Activated T-helper 1 cell treated with anti-CD3 and anti-CD28 coated beads, Interleukin-12 subunit alpha, Interleukin-12 subunit beta, Interleukin-2, Interleukin-4 antibody, amounts not matched to agents 30 ng/mL and 10 ng/mL and 1 ng/mL, durations not matched to agents 14 hours and 24 hours and 36 hours (primary cell): ENCODE measurements at places on chromosomes 1 and 21. TPM values are rescaled to one million over a fixed set of nuclear protein-coding genes. Genes with fewer than 3 reads are reported as not detected.
A peak's percentile ranks its signal among the peaks of the same experiment; 100 is the strongest.

IFNLR1 gene
- 2.2 and 3.1 TPM in 2 replicates for total RNA-seq

ELAVL4 gene
- total RNA-seq = not detected in 2 replicates

KLHDC9 gene
- total RNA-seq = not detected in 2 replicates

NAV1 gene
- total RNA-seq = 0.83 and 1.6 TPM in 2 replicates

TLCD4 gene
- total RNA-seq = 0.02 TPM in 1 of 2 replicates, not detected in the other

CGN gene
- 0.17 and 0.91 TPM in 2 replicates for total RNA-seq

DNA sequence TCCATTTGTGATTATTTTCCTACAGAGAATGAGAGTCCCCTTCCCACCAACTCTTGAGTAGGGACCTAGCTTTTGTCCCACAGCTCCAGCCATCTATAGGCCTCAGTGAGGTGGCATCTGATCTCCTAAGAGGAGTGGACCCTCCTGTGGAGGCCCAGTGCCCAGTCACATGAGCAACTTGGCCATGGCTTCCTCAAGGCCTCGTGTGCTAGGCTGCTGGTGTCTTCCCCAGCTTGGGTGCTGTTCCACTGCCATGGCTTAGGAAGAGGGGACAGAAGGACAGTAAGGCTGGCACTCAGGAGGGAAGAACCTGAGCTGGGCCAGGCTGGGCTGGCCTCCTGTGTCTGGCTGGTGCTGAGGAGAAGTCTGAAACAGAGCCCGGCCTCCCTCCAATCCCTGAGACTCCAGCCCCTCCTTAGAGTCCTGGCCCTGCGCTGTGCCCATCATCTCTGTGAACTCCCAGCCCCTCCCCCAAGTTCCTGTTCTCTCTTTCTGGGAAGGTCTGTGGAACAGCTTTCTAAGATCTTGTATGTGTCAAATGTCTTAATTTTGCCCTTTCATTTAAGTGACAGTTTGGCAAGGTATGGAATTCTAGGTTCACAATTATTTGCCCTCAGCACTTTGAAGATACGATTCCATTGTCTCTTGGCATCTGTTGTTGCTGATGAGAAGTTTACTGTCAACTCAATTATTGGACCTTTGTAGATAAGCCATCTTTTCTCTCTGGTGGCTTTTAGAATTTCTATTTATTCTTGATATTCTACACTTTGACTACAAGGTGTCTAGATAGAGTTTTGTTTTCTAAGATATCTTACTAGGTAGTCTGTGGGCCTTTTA, 7.1 kb upstream of the KCNQ4 start:
- no peak overlapping the region for H3K27ac ChIP-seq
- peaks cover 13% of the 10 kb centered on the region for H3K4me1 ChIP-seq

DNA sequence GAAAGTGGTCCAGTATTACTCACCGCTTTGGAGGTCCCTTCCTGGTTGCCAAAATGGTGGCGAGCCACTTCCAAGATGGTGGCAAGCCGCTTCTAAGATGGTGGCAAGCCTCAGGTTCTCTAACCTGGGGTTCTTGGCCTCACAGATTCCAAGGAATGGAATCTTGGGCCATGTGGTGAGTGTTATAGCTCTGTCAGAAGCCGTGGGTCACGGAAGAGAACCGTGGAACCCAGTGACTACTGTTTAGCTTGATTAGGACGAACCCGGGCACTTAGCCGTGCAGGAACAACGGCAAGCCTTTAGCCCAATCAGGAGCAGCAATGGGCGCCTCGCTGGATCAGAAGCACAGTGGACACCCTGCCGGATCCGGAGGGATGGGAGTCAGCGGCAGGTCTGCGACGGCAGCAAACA, 356.2 kb upstream of the TMPRSS15 start:
- no peak for DNase-seq
- H3K27ac ChIP-seq = no peak overlapping the region
- no peak overlapping the region for H3K4me3 ChIP-seq
- no peaks in the 10 kb centered on the region for H3K4me1 ChIP-seq

DNA sequence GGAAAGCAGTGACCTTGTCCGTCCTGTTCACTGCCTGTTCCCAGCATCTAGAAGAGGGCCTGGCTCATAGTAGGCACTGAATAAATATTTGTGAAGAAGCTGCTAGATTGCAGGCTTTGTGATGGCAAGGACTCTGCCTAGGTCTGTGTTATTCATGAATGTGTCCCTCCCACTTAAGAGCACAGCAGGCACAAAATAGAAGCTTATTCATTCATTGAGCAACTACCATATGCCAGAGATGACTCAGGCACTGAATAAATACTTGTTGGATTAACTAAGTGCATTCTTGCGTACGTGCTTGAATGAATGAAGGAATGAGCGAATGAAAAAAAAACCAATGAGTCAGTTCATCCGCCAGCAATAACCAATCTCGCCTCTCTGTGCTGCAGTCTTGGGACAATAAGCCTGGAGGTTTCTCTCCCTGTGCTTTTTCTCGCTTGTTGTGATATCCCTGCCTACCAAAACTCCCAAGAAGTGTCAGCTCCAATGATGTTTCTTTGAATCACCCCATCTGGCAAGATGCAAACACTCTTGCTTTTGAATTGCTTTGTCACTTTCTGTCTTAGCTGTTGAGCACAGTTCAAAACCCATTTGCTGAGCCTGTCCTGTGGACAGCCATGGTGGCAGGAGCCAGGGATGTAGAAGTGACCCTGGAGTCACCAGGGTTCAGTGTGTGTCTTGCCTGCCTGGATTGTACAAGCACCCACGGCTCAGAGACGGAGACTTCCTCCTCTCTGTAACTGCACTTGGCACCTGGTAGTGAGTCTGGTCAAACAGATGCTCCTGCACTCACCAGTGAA, 143.9 kb downstream of the KAZN start:
- no peak overlapping the region for H3K4me3 ChIP-seq
- peaks cover 7% of the 10 kb centered on the region for H3K27me3 ChIP-seq
- H3K36me3 ChIP-seq = no peaks in the 10 kb centered on the region
- no peaks in the 10 kb centered on the region for H3K4me1 ChIP-seq
- DNase-seq = no peak
- H3K27ac ChIP-seq = no peak overlapping the region

- no peak overlapping the region for H3K4me3 ChIP-seq
- H3K36me3 ChIP-seq = no peaks in the 10 kb centered on the region
Measured at GRCh38 chr1:5844442-5844841, 147.8 kb downstream of the NPHP4 start.

GRCh38 chr1:66285618-66286270, 248.2 kb upstream of the SGIP1 start:
- H3K4me1 ChIP-seq = peaks cover 79% of the 10 kb centered on the region
- H3K36me3 ChIP-seq = peaks cover 8% of the 10 kb centered on the region
- H3K27ac ChIP-seq = peak overlapping the region; percentile 44

DNA sequence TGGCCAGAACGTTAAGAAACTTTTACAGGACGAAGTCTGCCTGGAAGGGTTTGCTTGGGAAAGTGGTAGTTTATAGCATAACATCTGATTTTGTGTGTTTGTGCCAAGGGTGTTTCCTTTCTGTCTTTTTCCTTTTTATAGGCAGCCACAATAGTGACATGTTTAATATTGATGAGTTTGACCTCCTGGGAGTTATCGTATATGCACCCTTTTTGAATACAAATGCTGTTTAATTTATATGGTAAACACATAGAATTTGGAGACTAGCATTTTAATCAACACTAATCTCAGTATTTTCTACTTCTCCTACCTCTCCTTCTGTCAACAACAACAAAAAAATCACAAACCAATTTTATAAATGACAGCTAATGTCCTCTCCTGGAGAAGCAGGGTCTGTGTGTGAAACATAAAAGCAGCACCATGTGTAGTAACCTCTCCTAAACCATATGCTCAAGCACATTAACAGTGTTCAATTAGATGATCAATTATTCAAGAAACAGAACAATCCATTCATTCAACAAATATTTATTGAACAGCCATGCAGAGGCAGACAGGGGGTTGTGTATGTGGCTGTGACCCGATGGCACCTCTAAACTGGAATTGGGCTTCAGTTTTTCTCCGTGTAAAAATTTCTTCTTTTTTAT, 604 bp upstream of the FMN2 start:
- H3K4me3 ChIP-seq = no peak overlapping the region
- no peaks in the 10 kb centered on the region for H3K4me1 ChIP-seq
- H3K36me3 ChIP-seq = no peaks in the 10 kb centered on the region
- H3K27me3 ChIP-seq = peaks cover 29% of the 10 kb centered on the region
- no peak overlapping the region for H3K27ac ChIP-seq

DNA sequence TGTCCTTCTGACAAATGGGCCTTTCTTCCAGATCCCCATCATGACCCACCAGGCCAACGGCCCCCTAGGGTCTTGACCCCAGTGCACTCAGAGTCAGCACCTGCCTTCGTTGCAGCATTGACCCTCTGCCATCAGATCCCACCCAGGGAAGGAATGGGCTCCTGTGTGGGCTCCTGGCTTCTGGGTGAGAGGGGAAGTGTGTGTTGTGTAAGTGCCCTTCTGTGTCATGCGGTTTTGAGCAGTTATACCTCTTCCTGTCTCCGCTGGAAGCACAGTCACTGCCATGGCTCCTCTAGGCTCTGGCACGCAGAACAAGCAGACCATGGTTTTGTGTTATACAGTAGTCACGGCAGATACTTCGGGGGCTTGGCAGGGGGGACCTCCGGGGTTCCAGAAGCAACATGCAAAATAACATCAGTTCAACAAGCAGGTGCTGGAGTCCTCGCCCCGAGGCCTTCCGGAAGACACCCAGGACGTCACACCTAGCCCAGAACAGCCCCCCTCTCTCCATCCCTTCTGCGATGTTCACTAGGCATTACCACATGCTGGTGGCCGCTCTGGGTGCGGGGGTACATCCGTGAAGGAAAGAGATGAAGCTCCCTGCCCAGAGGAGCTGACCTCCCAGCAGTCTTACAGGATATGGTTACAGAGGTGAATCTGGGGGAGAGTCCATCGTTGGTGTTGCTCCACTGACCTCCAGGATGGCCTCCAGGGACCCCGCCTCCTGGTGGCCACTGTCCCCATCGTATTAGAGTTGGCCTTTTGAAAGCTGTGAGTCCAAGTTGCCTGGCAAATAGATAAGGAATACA, 17.4 kb upstream of the KCNAB2 start:
- peaks cover 67% of the 10 kb centered on the region for H3K4me1 ChIP-seq
- peak overlapping the region; percentile 94 for H3K27ac ChIP-seq
- peaks cover 32% of the 10 kb centered on the region for H3K36me3 ChIP-seq
- peak; percentile 62 for DNase-seq
- no peaks in the 10 kb centered on the region for H3K27me3 ChIP-seq
- H3K4me3 ChIP-seq = peak overlapping the region; percentile 97

- H3K27me3 ChIP-seq = peaks cover 9% of the 10 kb centered on the region
- no peak for DNase-seq
- no peak overlapping the region for H3K4me3 ChIP-seq
- no peaks in the 10 kb centered on the region for H3K36me3 ChIP-seq
Measured at GRCh38 chr1:118145721-118146120, 39.3 kb downstream of the SPAG17 start.

- peaks cover 10% of the 10 kb centered on the region for H3K36me3 ChIP-seq
- H3K27me3 ChIP-seq = no peaks in the 10 kb centered on the region
- H3K4me1 ChIP-seq = no peaks in the 10 kb centered on the region
- H3K4me3 ChIP-seq = no peak overlapping the region
Measured at GRCh38 chr1:202134645-202135172, 9.8 kb downstream of the ARL8A start.

DNA sequence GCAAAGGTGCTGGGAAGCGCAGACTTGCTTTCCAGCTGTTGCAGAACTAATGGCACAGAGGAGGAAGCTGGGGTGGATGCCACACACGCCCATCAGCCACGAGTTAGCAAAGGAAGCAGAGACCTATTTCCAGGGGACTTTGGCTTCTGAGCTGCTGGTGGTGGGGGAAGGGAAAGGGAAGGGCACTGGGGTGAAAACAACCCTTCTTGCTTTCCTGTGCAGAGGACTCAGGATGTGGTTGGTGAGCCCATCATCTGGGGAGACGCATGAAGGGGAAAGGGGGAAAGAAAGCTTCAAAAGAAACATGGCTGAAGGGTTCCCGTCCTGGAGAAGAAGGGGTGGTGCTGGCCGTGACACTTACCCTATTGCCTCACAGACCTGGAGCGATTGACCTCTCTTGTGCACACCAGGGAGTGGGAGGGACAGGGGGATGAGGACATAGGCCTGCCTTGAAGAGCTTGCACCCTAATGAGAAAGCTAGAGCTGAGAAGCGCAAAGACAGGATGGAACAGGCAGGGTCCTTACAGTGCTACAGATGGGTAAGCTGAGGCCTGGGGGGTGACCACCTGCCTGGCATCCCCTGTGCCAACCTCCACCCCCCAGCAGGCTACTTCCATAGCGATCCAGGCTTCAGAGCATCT, 140.8 kb upstream of the RAB4A start:
- H3K36me3 ChIP-seq = peaks cover 2% of the 10 kb centered on the region
- no peak for DNase-seq
- no peak overlapping the region for H3K4me3 ChIP-seq
- peaks cover 35% of the 10 kb centered on the region for H3K4me1 ChIP-seq
- peaks cover 44% of the 10 kb centered on the region for H3K27me3 ChIP-seq

DNA sequence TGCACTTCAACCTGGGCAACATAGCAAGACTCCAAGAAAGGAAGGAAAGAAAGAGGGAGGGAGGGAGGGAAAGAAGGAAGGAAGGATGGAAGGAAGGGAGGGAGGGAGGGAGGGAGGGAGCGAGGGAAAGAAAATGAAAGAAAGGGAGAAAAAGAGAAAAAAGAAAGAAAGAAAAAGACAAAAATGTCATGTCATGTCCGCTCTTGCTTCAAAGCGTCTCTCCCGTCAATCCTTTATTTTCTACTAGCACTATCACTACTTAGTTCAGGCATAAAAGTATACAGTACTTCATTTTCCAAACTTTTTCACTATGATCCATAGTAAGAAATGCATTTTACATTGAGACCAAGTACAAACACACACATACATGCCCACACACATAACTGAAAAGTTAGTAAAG, 64.7 kb downstream of the SH3GLB1 start:
- H3K4me3 ChIP-seq = no peak overlapping the region
- DNase-seq = no peak
- H3K36me3 ChIP-seq = no peaks in the 10 kb centered on the region
- H3K27ac ChIP-seq = no peak overlapping the region
- peaks cover 1% of the 10 kb centered on the region for H3K27me3 ChIP-seq

DNA sequence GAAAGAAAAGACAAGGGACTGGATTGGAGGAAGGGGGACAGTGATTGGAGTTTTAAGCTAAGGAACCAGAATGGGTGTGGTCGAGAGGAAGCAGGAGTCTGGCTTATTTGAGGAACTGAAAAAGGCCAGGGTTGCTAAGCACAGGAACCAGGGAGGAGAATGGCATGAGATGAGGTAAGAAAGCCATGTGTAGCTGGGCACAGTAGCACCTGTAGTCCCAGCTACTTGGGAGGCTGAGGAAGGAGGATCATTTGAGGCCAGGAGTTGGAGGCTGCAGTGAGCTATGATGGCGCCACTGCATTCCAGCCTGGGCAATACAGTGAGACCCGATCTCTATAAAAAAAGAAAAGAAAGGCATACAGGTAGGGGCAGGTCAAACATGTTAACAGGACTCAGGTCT, 8.1 kb upstream of the KHDRBS1 start:
- no peak overlapping the region for H3K27ac ChIP-seq
- H3K4me1 ChIP-seq = peaks cover 16% of the 10 kb centered on the region
- no peak overlapping the region for H3K4me3 ChIP-seq
- DNase-seq = no peak
- H3K36me3 ChIP-seq = no peaks in the 10 kb centered on the region
